Placental epithelial cell (primary cell): ENCODE measurements at places on chromosomes 4 and X. TPM values are rescaled to one million over a fixed set of nuclear protein-coding genes. Genes with fewer than 3 reads are reported as not detected.

The NKAP gene
- total RNA-seq = 3.9 and 4.3 TPM in 2 replicates

The PLP2 gene
- total RNA-seq = 35.3 and 60.5 TPM in 2 replicates

The ERCC6L gene
- 1.1 and 1.6 TPM in 2 replicates for total RNA-seq

The DIPK2B gene
- not detected in 2 replicates for total RNA-seq

The L1CAM gene
- 0.22 and 0.39 TPM in 2 replicates for total RNA-seq

The NUP62CL gene
- 0.79 and 1.8 TPM in 2 replicates for total RNA-seq

The DGAT2L6 gene
- total RNA-seq = not detected in 2 replicates

The CT55 gene
- not detected in 2 replicates for total RNA-seq

The SYP gene
- under 0.01 TPM in 1 of 2 replicates, not detected in the other for total RNA-seq

The NDP gene
- total RNA-seq = not detected in 2 replicates

The OTUD6A gene
- not detected in 2 replicates for total RNA-seq

The BOD1L1 gene
- 21.0 and 27.5 TPM in 2 replicates for total RNA-seq

The FGG gene
- total RNA-seq = not detected in 2 replicates

The PDZD4 gene
- total RNA-seq = 0.39 TPM in 1 of 2 replicates, not detected in the other

The POU4F2 gene
- not detected in 2 replicates for total RNA-seq

The TACR3 gene
- not detected in 2 replicates for total RNA-seq

The PDLIM3 gene
- not detected in 2 replicates for total RNA-seq

The PARM1 gene
- total RNA-seq = under 0.01 TPM in 2 replicates

The SPACA5 gene
- total RNA-seq = not detected in 2 replicates

The DOCK11 gene
- total RNA-seq = 1.6 TPM in 2 replicates
